ENCODE measurements at places on chromosomes 5 and 9.

DNA sequence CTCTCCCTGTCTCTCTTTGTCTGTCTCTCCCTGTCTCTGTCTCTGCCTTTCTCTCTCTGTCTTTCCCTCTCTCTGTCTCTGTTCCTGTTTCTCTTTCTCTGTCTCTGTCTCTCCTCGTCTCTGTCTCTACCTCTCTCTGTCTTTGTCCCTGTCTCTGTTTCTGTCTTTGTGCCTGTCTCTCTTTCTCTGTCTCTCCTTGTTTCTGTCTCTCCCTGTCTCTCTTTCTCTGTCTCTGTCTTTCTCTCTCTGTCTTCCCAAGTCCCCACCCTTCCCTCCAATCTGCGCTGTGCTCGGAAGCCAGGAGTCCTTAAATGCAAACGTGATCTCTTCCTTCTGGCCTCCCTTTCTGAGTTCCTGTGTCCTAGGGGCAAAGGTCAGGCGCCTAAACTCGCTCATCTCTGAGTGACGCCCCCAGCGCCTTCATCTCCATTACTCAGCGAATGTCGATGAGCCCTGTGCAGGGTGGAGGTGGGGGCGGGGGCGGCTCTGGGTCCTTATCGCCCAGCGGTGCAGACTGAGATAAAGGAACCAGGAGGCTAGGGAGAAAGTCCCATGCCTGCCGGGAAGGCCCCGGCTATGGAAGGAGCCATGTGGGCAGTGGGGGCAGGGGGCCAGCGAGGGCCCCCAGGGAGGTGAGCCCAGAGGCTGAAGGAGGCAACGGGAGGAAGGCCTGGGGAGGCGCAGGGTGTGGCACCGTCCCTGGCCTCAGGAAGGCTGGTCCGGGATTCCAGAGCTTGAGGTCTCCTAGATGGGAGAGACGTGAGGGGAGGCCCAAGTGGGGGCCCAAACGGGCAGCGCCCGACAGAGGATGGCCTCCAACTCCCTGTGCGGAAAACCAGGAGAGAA lies 1.5 kb upstream of the SLC6A19 start:
- no peak for DNase-seq

DNA sequence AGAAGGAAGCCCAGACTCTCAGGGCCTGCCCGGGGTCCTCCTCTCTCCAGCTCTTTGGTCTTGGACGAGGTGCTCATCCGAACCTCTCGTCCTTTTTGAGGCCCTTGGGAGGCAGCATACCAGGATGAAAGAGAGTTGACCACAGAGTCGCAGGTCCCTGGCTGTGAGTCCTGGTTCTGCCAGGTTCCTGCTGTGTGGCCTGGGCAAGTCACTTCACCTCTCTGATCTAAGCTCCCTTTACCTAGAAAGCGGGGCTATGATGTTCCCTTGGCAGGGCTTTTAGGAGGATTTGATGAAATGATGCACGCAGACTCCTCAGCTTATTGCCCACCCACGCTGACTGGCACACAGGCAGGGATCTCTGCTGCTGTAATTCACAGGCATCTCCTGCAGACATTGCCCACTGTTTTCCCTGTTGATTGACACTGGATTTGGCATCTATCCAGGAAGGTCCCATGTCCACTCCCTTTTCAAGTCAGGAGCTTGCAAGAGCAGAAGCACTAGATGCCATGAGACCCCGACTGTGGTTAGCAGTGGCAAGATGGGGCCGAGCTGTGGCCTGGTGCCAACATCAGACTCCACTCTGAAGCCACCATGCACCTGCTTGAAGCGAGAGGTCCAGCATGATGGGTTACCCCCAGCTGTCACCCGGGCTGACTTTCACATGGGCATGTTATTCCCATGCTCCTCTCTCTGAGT lies 71.5 kb downstream of the MACROH2A1 start:
- DNase-seq, result no peak

DNA sequence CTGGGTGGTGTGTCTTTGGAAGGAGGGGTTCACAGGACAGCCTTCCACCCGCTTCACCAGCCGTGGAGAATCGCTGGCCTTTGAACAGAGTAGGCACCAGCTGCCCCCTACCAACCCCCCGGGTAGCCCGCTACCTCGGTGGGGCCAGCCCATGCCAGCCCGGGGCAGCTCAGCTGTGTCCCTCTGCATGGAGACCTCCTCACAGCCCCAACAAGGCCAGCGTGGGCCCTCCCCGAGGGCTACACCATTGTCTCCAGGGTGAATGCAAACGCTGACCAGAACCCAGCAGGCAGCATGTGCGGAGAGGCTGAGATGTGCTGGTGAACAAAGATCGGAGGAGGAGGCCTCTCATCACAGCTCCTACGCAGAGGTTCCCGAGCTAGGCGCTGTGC lies 51.9 kb downstream of the LMX1B start:
- DNase-seq, result no peak

DNA sequence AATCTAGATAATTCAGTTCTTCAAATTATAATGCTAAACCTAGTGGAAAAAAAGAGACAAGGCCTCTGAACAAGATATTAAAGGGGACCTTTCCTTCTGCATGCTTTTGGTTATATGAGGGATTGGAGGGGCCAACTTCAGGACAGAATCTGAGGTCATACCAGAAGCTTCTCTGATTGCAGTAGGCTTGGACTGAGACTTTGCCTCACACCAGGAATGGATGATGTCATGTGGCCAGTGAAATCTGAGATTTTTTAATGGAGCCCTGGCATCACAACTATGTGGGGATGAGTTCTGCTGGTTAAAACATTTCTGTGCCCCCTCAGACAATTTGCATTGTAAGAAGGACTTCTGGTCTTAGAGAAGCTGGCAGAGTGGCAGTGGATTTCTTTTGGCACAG lies 88.6 kb downstream of the ANGPTL2 start:
- no peak for DNase-seq

DNA sequence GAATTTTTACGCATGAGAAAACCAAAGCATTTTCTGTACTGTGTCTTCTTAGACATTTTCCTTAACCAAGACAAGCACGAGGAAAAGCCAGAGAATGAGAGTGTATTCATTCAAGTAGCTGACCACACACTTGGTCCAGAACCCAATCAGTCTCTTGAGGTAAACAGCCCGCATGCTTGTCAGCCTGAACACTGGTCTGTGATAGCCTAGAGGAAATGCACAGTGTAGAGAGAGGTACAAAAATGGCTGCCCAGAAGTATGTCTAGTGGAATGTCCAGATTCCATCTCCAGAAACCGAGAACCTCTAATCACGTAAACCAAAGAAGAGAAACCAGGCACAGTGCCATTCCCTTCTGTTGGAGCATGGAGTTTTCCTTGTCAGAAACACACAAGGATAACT lies 80.0 kb upstream of the SNX2 start:
- no peak for DNase-seq

- peak; percentile 35 for DNase-seq
These were observed 144.3 kb downstream of the ACTBL2 start for GRCh38 chr5:57338068-57338867.

DNA sequence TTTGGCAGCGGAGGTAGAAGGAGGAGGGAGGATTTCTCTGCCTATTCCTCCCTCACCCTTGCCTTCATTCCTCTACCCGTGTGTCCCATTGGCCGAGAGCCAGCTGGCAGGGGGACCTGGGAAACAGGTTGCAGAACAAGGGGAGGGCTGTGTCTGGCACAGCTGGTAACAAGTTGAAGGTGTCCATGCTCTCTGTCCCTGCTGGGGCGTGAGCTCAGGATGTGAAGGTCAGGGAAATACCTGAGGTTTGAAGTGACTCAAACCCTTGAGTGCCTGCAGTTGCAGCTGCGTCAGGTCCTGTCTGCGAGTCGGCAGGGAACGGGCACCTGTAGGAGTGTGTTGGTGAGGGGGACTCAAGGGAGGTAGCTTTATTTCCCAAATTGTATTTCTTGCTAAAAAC lies 16.2 kb downstream of the MIGA2 start:
- DNase-seq, result peak; percentile 99

- DNase-seq, result no peak
These were observed 445.5 kb downstream of the MED10 start for GRCh38 chr5:5932824-5933223.

DNA sequence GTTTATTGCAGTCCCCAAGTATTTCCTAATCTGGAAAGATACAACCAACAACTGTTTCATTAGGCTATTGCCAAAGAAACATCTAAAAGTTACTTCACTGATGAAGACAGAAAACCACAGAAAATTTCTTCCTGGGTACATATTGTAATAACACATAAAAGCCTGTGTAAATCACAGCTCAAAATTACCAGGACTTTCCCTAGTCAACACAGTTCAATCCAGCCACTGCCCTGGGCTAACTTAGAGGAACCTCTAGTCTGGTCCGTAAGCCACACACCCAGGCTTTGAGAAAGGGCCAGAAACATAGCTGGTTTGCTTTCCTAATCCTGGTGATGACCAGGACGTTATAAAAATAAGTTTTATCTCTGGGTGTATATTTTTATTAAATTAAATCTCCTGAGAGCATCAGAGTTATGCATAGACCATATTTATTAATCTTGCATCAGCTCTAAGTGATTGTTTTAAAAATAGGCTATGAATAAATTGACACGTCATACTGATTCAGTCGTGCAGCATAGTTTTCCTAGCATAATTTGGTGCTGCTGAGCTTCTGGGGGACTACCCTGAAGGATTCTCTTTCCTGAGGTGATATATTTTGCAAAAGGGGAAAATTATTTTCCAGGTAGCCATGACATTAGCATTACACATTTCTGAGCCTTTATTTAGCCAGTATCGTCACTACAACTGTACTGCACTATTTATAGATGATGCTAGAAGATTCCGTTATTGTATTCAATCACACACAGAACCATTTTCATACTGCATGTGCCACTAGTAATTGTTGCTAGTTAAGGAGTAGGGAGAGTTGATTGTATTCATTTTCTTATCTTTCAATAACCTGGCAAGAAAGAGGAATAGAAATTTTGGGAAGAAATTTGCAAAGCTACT lies 12.6 kb upstream of the MUSK start:
- no peak for DNase-seq

GRCh38 chr5:82676661-82677060 lies 398.5 kb upstream of the RPS23 start:
- DNase-seq, result no peak

GRCh38 chr5:72606525-72606924 lies 99.3 kb upstream of the ZNF366 start:
- no peak for DNase-seq

GRCh38 chr5:155936520-155937406 lies 390.2 kb upstream of the SGCD start:
- DNase-seq, result no peak

DNA sequence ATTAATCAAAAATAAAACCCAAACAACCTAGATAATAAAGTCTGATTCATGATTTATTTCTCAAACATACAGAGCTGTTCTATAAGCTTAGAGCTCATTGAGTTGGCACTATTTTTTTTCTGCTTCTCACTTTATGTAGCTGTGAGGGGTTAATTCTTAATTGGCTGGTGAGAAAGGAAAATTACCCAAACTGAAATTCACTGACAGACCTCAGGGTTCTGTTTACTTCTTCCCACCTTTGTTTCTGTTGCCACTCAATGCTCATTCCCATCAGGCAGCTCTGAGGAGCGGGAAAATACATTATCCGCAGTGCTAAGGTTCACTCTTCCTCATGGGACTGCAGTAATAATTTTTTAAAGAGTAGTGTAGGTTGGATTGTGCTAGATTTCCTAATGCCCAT lies 139.9 kb downstream of the KCTD16 start:
- DNase-seq, result no peak

- no peak for DNase-seq
These were observed 7.2 kb downstream of the ADAMTS2 start for GRCh38 chr5:179337796-179338676.

DNA sequence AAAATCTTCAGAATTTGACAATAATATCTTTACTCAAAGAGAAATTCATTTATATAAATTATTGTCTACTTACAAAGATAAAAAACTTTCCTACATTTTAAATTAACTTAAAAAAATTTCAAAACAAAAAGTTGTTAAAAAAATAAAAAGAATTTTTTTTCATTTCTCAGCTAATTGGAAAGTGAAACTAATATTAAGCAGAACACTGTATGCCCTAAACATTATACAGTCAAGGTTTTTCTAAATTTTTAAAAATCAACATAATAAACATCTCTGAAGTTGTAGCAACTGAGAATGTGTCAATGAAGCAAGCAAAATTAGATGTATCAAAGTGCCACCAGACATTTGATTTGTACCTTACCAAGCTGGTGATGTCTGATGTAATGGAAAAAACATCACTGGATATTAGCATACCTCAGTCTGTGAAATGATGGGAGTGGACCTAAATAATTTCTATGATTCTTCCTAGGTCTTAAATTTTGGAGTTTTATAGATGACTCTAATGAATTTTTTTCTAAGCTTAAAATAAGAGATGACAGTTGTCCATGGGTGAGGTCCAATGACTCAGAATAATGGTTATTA lies 290.1 kb downstream of the ADAMTS6 start:
- no peak for DNase-seq

- no peak for DNase-seq
These were observed 202.5 kb upstream of the NMUR2 start for GRCh38 chr5:152607401-152608160.

DNA sequence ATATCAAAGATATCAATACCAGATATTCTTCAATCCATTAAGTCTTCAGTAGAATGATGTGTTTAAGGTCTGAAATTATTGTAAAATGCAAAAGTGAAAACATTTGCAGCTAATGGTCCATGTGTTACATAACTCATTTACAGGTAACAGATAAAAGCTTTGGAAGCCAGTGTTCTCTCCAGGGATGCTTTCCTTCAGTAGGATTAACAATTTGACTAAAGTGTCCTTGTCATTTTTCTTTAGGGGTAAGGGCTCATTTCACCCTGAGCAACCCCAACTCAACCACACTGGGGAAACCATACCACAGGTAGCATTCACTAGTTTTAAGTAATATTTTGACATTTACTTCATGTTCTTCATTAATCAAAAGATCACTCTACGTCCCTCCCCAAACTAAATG lies 12.9 kb downstream of the HNRNPK start:
- no peak for DNase-seq

DNA sequence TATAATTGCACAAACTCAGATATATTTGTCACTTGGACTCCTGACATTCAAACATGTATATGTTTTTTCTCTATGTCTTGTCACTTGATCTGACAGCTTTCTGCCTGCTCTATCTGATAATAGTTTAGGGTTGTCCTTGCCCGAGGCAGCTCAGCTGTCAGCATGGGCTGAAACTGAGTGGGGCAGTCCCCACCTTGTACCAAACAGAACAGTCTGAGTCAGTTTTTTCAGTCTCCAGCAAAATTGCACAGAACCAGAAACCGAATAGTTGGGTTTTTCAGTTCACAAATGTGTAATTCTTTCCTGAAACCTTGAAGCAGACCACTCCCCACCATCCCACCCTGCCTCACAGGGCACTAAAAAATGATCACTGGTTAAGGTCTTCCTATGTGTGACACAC lies 9.5 kb upstream of the HAND1 start:
- DNase-seq, result no peak

GRCh38 chr5:83192947-83193346 lies 115.6 kb downstream of the XRCC4 start:
- DNase-seq, result no peak

- DNase-seq, result no peak
These were observed 478.5 kb upstream of the CDH18 start for GRCh38 chr5:20466512-20466911.

DNA sequence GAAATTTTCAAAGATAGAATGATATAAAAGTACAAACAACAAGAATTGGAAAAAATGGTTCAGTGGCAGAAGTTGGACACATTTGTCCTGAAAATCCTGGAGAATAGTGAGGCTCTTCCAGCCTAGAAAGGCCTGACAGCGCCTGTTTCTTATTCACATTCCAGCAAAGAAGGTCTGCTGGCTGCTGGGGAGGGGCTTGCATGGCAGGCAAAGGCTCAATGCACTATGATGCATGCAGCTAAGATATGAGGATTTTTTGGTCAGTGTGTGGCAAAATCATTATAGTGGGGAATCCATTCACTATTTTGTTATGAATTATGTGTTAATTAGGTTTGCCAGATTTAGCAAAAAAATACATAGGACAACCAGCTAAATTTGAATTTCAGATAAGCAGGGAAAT lies 243.9 kb upstream of the SLC30A5 start:
- no peak for DNase-seq

GRCh38 chr5:94777056-94777880 lies 158.8 kb downstream of the SLF1 start:
- DNase-seq, result no peak

Data from body of pancreas (tissue), 4 donors.